ENCODE measurements at places on chromosomes 12 and 14.

DNA sequence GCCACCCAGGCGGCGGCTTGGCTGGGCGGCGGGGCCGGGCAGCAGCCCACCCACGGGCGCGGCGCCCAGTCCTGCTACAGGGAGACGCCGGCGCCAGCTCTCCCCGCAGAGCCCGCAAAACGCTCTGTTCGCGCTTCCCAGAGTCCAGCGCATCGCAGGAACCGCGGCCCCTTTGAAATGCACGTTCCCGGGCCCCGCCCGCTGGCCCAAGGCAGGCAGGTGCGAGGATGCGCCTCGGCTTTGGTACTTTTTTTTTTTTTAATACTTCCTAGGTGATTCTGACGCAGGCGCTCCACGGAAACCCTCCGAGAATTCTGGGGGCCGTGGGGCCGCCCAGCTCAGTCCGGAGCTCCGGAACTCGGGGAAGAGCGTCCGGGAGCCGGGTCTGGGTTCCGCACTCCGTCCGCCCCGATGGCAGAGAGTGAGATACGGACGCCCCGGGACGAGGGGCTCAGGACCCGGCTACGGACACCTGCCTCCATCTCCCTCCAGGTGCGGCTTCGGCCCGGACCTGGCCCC, 483 bp downstream of the POC1B start:
- DNase-seq, result no peak

DNA sequence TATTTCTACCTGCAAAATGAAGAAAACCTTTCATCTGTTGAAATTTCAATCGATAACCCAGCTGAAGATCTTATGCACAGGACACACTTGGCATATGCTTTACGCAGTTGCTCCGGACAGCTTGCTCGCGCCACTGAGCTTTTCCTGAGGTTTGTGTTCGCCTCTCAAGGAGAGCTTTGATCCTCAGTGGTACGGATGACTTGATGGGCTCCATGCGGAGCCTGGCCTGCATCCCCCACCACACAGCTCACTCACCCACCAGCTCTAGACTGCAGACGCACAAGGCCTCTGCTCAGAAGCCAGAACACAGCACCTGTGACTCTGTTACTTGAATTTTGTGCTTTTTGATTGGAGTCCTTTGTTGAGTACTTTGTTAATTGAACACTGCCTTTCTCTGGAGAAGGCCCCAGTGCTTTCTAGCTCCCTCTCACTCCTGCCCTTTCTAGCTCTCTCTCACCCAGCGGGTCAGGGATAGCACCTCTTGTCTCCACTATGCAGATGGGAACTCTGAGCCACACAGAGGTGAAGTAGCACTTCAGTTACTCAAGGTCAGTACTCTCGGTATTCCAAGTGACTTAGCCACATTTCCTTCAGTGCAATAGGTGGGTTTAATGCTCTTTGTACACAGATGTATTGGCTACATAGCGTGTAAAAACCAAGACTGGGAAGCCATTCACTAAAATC, 52.1 kb downstream of the TBC1D30 start:
- DNase-seq, result no peak

- no peak for DNase-seq
These were observed 328.7 kb downstream of the DPF3 start for GRCh38 chr14:72565149-72565559.

GRCh38 chr14:105490267-105490571, 827 bp upstream of the TEDC1 start:
- DNase-seq, result no peak

- DNase-seq, result no peak
These were observed 201.1 kb upstream of the TMEM260 start for GRCh38 chr14:56378475-56378877.

DNA sequence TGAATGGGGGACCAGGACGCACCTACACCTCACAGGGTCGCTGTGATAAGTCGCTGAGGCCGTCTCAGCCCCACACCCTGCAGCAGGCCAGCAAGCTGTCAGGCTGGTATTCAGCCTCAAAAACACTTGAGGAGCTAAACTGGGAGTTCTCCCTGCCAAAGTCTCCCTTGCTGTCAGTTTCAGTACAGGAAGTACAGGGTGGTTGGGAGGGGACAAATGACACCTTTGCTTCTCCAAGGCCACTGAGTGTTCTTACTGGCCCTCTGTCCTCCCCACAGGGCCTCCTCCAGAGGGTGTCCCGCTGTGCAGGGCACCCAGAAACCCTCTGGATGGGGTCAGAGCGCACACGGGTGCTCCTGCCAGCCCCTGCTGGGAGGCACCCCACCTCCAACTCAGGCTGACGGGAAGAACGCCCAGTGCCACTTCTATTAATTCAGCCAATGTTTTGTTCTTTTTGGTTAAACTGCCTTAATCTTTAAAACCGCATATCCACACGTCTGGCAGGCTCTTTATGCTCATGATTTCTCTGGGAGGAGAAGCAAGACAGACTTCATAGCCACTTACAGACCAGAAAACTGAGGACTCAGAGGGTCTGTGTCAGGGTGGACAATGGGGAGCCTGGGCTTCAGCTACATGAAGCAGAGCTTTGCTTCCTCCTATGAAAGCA, 75.9 kb downstream of the ITPK1 start:
- no peak for DNase-seq

GRCh38 chr14:99667821-99668220, 16.3 kb upstream of the CYP46A1 start:
- DNase-seq, result no peak

GRCh38 chr14:31788340-31788739, 227.1 kb downstream of the NUBPL start:
- no peak for DNase-seq
